ENCODE measurements at places on chromosomes 1 and 21.
A peak's percentile ranks its signal among the peaks of the same experiment; 100 is the strongest.

- DNase-seq, result no peak
Measured at GRCh38 chr1:57711326-57711725, 287.5 kb upstream of the DAB1 start.

DNA sequence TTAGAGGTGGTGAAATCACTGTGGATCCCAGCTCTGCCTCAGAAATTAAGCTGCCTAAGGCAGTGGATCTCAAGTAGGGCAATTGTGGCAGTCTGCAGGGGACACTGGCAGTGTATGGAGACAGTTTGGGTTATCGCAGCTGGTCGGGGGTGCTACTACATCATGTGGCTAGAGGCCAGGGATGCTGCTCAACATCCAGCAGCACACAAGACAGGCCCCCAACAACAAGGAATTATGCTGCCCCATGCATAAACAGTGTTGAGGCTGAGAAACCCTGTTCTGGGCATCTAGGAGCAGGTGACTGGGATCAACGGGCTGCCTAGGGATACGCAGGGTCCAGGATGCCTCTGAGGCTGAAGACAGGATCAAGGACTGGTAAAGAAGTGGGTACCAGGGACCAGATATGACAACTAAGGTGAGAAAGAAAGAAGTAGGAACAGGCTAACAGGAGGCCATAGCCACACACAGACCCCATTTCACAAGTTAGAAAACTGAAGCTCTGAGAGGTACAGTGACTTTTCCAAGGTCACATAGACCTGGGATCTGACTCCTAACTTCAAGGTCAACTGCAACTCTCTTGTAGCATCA is 8.7 kb downstream of the BATF3 start:
- no peak for DNase-seq

- DNase-seq, result no peak
Measured at GRCh38 chr1:147534386-147534785, 6.9 kb upstream of the BCL9 start.

DNA sequence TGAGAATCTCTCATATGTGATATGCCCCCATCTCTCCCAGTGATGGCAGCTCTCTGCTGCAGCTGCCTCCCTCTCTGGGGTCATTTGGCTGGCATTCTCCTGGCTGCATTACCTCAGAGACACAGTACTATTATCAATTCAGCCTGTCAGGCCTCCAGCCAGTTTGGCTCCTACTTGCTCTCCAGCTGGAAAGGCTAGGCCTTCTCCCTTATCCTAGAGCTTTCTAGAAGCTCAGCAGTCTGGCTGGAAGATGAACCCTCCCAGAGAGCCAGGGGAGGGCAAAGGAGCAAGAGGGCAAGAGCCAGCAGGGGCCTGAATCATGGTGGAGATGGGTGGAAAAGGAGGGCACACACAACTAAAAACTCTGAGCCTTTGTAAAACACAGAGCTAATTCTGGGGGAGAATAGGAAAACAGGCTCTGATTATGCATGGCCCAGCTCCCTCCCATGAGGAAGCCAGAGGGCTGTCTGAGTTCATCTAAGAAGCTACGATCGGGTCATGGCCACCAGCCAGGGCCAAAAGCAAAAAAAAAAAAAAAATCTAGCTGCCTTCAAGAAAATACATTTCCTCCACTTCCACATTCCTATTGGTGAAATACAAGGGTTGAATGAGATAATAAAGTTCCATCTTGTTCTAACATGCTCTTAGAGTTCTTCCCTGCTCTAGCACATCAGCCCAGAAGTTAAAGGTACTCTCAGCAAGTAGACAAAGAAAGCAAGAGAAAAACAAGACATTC is 8.8 kb downstream of the LAMB3 start:
- no peak for DNase-seq

- DNase-seq, result no peak
Measured at GRCh38 chr1:170520601-170521000, 11.4 kb upstream of the GORAB start.

DNA sequence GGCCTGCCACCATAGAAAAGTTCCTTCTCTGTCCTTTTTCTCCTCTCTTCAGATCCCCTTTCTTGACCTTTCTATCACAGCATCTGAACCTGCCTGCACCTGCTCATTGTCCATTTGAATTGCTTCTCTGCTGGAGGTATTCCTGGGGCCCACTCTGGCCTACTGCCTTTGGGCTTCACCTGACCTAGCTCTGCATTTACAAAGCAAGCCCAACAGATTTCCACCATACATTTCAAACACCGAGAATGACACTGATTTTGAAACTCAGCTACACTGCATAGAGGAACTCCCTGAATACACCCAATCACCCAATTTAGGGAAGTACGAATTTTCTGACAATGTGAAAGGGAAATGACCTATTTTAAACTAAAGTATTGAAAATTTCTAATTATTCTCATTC is 284.5 kb upstream of the USP25 start:
- DNase-seq, result no peak

GRCh38 chr1:31871703-31872102 is 55.9 kb upstream of the SPOCD1 start:
- no peak for DNase-seq

DNA sequence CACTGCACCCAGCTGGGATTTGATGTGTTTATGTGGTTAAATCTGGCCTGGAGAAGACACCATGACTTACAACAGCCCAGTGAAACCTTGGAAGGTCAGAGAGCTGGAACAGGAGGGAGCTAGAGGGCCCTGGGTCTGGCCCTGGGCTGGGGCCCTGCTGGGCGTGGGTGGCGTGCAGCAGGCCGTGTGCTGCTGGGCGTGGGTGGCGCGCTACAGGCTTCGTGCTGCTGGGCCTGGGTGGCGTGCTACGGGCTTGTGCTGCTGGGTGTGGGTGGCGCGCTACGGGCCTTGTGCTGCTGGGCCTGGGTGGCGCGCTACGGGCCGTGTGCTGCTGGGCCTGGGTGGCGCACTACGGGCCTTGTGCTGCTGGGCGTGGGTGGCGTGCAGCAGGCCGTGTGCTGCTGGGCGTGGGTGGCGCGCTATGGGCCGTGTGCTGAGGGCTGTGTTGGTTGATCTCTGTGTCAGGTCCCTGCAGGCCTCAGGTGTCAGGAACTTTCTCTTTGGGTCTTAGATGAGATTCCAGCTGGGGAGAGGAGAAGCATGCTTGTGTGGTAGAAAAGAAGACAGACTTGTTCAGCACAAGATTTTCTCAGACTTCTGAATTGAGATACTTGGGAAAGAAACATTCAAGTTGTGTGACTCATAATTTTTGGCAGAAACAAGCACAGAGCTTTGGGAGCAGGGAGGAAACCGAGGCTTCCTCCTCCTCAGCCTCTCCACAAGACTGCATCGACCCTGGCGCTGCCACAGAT is 66.0 kb downstream of the COL18A1 start:
- DNase-seq, result peak; percentile 37

DNA sequence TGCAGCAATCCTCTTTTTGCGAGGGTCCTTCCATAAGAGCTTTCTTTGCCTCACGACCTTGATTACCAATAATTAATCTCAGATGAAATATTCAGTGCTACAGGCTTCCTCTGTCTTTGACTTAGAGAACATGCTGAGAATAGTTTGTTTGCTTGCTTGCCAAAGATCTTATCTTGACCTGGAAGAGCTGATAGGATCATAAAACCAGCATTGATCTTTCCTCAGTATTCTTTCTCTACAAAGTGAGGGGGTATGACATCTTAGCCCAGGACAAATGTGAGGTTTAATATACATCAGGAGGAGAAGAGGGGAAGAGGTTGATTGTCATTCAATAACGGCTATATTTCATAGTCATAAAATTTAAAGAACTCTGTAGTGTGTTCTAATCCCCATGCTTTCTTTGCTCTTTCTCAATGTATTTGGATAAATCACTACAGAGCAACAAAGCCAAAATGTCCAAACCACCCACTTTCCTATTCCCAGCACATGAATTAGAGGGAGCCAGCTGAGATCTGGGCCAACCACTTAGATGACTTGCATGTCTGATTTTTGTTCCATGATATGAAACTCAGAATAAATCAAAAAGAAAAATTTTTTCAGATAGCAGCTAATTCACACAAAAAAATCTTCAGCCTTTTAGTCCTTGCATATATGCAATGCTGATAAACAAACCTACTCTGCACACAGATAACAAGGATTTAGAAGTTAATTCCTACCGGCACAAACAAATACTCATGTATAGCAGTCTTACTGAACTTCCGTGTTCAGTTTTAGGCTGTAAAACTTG is 50.5 kb upstream of the IPO9 start:
- DNase-seq, result no peak

DNA sequence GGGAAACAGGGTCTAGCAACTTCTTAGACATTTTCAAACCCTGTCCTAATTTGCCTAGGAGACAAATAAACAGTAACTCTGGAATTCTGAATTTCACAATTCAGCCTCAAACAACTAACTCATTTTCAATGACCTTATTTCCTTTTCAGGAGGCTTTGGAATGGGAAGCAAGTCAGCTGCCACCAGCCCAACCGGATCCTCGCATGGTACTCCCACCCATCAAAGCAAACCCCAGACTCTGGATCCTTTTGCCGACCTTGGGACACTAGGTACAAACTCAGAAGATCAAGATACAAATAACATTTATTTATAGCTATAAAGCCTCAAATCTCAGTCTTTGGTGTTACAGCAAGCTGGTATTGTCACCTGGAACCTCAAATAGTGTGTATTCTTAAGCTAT is 18.9 kb upstream of the LEPR start:
- DNase-seq, result no peak

DNA sequence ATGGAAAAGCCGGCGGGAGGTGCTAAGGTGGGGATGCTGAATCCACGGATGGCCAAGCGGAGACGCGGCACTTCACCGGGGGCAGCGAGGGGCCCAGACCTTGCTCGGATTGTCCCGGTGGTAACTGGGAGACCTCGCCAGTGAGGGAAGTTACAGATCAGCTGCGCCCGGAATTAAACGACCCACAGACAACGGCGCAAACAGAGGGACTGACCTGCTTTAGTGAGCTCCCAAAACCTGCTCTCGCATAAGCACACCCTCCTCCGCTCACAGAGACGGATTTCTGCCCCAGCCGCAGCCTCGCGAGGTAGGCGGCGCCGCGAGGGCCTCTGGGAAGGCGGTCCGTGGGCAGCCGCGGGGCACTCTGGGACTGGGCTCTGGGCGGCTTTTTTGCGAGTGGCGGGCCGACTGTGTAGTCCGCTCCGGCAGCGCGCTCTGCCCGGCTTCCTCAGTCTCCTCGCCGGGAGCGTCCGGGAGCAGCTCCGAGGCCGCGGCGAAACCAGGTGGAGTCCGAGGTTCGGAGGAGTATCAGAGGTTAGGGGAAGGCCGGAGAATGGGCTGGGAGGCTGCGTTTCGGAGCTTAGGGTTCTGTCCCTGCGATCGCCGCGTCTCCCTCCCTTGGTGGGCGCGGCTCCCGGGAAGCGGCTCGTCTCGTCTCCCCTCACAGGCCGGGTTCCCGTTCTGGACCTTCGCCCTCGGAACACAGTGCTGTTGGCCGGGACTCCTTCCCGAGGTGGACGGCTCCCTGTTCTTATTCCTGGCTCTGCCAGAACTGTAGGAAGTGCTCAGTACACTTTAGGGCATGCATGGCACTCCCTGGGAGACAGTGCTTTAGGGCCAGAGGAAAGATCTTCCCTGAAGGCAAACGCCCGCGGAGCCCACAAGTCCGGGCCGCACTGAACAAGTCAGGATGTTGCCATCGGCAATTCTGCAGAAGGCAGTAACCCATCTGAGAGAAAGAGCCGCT is at the start of gene EXO5:
EXO5 (plus strand) TSS at position 393 of the 967 bp plus-strand sequence. CDS start 5,778 bp downstream, outside the sequence.
- peak; percentile 75 for DNase-seq

GRCh38 chr1:60223158-60223557 is 149.6 kb upstream of the C1orf87 start:
- DNase-seq, result no peak

- DNase-seq, result no peak
Measured at GRCh38 chr1:32918179-32918578, 17.0 kb upstream of the TMEM54 start.

- no peak for DNase-seq
Measured at GRCh38 chr21:45370575-45370974, 34.4 kb upstream of the COL18A1 start.

- DNase-seq, result no peak
Measured at GRCh38 chr1:210535761-210536160, 207.1 kb downstream of the HHAT start.

GRCh38 chr1:222787729-222788128 is 27.1 kb upstream of the DISP1 start:
- no peak for DNase-seq

- DNase-seq, result peak; percentile 67
Measured at GRCh38 chr1:45686015-45686287, 382 bp downstream of the GPBP1L1 start.

DNA sequence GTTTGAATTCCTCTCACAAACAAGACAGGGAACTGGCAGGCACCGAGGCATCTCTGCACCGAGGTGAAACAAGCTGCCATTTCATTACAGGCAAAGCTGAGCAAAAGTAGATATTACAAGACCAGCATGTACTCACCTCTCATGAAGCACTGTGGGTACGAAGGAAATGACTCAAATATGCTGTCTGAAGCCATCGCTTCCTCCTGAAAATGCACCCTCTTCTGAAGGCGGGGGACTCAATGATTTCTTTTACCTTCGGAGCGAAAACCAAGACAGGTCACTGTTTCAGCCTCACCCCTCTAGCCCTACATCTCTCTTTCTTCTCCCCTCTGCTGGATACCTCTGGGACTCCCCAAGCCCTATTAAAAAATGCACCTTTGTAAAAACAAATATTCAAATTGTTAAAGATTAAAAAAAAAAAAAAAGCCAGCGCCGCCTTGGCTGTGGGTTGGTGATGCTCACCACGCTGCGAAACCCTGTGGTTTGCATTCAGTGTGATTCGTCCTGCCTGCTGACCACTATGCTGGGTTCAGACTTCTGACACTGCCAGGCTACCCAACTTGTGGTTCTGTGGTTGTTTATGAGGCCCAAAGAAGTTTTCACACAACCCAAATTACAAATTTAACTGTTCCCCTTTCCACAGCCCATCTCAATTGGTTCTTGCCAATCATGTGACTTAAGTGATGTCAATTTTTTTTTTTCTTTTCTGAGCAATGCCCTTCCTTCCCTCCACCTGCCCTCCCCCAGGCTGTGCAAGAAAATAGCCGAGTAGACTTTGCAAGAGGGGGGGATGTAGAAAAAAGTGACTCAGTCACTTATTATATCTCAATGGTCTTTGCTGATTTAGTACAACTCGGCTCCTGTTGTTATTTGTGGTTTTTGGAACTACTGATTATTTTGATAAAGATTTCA is at the start of gene RUNX1:
RUNX1 (minus strand) TSS at position 597 of the 912 bp plus-strand sequence.
- DNase-seq, result peak; percentile 91

DNA sequence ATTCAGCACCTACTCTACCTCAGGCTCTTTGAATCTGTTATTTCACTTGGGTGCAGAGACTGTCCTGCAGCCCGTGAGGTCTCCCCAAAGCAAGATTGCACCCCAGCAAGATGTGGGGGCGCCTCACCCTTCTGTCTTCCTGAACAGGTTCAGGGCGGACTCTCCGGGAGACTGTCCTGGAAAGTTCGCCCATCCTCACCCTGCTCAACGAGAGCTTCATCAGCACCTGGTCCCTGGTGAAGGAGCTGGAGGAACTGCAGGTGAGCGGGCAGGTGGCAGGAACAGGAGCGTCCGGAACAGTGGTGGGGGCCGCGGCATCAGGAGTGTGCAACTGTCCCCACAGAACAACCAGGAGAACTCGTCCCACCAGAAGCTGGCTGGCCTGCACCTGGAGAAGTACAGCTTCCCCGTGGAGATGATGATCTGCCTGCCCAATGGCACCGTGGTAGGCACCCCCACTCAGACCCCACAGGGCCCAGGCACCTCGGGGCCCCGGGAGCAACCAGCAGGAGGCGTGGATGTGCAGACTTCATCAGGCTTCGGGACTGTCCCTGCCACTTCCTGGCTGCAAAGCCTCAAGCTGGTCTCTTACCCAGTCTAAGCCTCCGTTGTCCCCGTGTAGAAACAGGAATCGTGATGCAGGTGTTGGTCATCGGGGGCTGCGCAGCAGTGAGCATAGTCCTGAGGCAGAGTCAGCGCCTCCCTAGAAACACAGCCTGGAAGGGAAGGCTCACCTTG is 5.9 kb upstream of the MTFR1L start:
- DNase-seq, result no peak

Data from CD4-positive, alpha-beta T cell treated with Interferon alpha-2 for 1 hour (primary cell).